ENCODE measurements at places on chromosomes 12 and 14.

DNA sequence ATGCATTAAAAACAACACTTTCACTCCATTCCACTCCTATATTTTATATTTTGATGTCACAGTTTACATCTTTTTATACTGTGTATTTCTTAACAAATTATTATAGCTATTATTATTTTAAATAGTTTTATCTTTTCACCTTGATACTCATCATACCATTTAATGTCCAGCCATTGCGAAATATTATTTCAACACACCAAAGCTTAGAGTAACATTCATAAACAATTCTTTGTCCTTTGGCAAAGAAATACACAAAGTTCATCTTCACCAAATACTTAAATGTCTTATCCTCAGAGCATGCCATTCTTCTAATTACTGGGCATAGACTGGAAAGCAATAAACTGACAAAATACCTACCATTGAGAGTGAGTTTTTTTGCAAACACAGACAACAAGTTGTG lies 1963.4 kb upstream of the FLRT2 start:
- DNase-seq = no peak

- no peak for DNase-seq
These were observed 6.7 kb downstream of the C12orf54 start for GRCh38 chr12:48489012-48489411.

GRCh38 chr12:5480218-5480937 lies 48.5 kb downstream of the NTF3 start:
- no peak for DNase-seq

DNA sequence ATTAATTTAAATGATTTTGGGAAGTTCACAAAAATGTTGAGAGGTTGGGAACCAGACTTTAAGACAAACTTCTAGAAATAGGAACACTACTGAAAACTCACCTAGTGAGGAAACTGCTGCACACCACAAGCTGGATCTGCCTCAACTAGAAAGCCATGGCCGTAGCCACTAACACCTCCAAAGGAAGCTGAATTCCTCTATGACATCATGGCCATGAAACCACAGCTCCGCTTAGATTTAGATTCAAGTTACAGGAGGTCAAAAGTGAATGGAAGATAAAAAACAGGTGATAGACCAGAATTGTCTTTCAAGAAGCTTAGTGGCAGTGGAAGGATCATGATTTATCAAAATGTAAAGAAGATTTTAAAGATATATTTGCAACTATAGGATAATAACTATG lies 208.8 kb upstream of the ALG10 start:
- DNase-seq = no peak

DNA sequence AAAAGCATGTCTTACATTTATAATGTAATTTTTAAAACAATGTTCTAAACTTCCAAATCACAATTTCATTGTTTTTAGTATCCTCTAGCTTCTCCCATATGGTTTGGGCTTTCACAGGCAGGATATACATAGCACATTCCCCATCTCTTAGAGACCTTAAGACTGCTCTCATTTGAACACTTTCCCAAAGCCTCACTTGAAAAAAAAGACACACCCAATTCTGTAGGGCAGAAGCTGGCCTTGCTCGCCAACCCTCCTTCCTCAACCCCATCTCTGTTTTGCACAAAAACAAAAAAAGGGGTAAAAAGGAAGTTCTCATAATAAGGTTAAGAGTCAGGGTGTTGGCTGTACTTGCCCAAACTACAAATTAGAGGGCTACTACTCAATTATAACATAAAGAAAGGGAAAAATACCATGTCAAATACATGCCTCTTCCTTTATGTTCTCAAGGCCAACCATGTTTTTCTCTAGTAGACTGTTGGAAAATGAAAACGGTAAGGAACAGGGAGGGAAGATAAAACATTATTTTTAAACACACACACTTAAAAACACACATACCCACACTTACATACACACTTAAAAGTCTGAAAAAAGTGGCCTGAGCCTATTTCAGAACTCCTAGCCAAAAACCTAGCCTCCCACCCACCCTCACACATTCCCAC lies 9.9 kb upstream of the KANSL2 start:
- no peak for DNase-seq

DNA sequence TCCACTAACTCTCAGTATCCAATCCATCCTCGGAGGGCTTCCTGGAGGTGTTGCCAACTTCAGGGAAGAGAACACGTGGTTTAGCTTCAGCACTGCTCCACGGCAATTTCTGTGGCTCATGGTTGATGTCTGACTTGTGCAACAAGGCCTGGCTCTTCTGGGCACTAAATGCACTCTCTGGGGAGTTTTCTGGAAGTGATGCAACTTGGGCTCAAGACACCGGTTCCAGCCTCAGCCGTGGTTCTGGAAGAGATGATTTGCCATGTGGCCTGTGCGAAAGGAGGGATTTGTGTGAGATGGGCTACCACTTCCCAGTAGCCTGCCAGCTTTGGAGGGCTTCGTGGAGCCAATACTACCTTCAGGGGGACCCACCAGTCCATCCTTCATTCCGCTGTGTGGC lies 118.6 kb upstream of the RTL1 start:
- DNase-seq = no peak

GRCh38 chr12:131437706-131438492 lies 273.0 kb upstream of the SFSWAP start:
- no peak for DNase-seq

DNA sequence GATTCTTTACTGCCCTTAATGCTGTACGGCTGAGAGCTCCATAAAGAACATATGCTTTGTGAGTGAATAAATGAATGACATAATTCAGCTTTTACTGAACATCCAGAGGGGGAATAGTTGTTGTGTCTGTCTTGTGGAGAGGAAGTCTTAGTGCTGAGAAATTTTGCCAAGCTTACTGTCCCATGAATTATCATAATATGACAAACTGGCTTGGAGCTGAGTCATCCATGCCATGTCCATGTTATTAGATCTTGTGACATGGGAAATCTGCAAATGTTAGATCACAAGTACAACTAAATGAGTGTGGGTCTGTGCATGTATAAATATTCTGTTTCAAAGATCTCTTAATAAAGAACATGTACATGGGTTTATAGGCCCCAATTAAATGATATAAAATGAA lies 350.4 kb downstream of the BMP4 start:
- DNase-seq = no peak

DNA sequence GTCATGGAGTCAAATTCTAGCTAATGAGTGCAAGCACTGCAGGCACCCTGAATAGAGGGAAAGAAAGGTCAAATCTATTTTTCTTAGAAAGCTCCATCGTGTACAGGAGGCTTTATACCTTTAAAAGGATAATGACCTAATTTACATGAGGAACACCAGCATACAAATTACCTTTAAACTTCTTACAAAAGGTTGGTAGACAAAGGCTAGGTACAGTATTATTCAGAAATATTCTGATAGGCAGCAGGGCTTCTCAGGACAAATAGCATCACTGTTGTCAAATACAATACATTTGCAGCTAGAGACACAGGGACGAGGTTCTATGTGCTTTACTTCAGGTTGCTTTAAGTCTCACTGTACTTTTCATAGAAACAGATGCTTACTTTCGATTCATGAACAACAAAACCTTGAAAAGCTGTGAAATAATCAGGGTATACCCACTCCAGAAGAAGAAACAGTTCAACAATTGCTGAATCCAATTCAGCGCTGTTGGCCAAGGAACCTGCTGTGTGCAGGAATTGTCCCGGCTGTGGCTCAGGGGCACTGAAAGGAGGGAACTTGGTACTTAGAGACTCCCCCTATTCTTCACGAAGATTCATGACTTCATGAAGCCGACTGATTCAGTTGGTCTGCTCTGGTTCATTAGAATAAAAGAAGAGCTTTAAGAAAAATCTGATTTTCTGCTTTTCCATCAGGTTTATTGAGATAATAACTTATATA lies 252.9 kb downstream of the PRKD1 start:
- no peak for DNase-seq

GRCh38 chr12:63155375-63155774 lies 4.4 kb upstream of the AVPR1A start:
- DNase-seq = no peak

GRCh38 chr14:21081521-21082142 lies 11.5 kb downstream of the ARHGEF40 start:
- DNase-seq = no peak

DNA sequence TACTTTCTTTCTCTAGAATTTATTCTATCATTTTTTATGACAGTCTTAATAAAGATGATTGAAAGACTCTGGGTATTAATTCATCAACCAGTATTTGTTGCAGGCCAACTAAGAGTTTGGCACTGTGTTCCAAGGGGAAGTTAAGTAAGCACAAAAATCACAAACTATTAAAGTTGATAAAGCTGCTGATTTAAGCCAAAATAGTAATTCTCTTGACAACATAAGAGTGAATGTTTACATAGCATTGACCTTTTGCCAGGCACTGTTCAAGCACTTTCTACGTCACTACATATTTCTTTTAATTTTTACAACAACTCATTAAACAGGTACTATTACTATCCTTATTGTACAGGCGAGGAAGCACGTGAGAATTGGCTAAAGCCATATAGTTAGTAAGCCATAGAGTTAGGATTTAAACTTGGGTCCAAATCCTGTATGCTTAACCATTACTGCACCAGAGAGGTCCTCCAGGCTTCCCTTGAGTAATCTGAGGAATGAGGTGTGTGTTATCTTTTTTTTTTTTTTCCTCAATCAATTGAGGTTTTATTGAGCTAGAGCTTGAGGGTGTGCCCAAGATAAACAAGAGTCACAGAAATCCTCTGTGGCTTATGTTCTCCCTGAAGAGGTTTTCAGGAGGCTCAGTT lies 1009.6 kb downstream of the DIO2 start:
- no peak for DNase-seq

- no peak for DNase-seq
These were observed 667 bp upstream of the ITFG2 start for GRCh38 chr12:2811801-2812200.

DNA sequence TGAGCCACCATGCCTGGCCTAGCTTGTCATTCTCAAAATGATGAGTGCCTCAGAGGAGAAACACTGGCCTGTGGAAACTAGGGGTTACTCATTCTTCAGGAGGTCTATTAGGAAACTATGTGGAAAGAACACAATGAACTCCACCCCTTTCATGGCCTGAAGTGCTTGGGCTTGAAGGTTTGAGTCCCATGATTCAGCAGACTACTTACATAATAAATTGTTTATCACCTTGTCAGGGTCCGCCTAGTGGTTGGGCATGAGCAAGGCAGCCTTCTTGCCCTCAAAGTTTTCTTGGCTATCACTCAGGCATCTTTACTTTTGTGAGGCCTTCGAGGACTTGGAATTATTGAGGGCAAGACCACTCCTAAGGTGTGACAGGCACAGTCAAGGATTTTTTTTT lies 251.2 kb downstream of the ACSS3 start:
- peak; percentile 13 for DNase-seq

- no peak for DNase-seq
These were observed 303.4 kb upstream of the PRICKLE1 start for GRCh38 chr12:42892702-42893551.

DNA sequence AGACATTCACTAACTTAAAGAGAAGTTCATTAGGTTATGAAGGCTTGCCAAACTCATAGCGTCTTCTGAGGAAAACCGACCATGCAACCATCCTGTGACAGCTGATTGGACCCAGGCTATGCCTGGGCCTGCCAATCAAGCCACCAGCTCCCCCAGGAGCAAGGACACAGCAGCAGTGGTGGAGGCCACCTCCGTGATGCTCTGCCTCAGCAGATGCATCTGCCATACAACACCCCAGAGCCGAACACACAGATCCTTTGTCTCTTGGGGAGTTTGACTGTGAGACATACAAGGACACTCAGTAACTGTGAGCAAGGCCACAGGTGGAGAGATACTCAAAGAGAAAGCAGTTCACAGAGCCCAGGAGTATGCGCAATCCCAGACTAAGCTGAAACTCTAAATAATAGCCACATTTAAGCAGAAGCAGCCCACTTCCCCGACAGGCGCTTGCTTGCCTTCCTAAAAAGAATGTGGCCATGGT lies 10.0 kb upstream of the CNIH1 start:
- DNase-seq = no peak

GRCh38 chr14:80231702-80232101 lies 20.4 kb upstream of the DIO2 start:
- no peak for DNase-seq

DNA sequence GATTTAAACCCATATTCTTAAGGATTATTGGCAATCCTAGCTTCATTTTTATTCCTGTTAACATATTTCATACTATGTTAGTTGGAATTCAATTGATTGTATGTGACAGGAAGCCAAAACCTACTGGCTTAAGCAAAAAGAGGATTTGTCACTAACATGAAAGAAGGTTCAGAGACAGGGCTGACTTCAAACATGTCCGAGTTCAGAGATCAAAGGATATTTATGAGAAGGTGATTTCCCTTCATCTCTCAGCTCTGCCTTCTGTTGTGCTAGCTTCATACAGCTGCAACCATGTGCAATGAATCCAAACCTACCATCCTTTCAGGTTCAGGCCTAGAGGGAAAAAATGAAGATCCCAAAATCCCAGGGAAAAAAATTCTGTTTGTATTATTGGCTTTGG lies 349.7 kb downstream of the ATP23 start:
- no peak for DNase-seq

DNA sequence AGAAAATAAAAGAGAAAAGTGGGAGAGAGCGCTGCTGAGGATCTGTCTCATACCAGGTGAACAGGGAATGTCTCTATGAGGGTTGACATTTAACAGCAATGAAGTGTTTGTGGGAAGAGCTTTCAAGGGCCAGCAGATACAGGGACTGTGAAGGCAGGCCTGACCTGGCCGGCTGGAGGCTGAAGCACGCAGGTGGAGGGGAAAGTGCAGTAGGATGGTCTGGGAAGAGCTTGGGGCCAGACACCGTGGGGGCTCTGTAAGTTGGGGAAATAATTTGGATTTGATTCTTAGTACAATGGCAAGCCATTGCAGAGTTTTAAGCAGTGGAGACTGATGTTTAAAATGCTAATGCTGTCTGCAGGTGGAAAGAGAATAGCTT lies 23.8 kb upstream of the DHRS2 start:
- DNase-seq = no peak

DNA sequence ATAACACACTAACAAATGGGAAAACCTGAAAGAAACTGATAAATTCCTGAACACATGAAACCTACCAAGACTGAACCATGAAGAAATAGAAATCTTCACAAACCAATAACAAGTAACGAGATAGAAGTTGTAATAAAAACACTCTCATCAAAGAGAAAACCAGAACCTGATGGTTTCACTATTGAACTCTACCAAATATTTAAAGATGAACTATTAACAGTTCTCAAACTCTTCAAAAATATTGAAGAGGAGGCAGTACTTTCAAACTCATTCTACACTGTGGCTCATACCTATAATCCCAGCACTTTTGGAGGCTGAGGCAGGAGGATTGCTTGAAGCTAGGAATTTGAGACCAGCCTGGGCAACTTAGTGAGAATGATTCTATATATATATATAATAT lies 48.4 kb upstream of the TMTC2 start:
- DNase-seq = peak; percentile 35

DNA sequence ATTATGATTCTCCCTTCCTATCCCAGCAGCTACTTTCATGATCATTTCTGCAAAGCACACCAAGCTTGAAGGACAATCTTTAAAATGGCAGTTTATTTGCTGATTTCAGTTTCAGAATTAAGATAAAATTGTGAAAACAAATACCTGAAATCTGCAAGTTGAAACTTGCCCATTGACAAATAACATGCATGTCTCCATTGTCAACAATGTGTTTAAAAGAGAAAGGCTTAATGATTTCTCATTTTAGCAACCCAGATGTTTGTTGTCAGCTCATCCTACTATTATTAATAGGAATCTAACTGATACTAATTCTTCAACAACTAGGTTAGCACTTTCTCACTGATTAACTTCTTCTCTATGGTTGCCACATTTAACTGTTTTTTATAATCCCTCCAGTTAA lies 474.6 kb downstream of the PRKD1 start:
- no peak for DNase-seq
